ENCODE measurements at places on chromosomes 3 and 15.

DNA sequence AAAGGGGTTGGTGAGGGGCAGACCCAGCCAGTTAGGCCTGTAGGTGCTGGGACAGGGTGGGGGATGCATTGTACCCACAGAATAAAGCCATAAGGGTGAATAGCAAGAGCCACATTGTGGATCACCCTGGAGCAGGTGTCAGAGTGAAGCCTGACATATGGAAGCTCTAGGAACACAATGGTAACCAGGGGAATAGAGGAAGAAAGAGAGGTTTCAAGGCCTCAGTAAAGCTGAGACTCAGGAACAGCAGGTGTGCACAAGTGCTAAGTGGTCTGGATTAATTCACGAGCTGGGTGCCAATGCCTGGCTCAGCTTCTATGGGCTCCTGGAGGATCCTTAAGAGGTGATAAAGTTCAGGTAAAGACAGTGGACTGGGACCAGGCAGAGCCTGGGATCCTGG, 323.7 kb upstream of the CTNNB1 start:
- DNase-seq: no peak

GRCh38 chr3:42101481-42101880, 10.3 kb downstream of the TRAK1 start:
- DNase-seq: no peak

DNA sequence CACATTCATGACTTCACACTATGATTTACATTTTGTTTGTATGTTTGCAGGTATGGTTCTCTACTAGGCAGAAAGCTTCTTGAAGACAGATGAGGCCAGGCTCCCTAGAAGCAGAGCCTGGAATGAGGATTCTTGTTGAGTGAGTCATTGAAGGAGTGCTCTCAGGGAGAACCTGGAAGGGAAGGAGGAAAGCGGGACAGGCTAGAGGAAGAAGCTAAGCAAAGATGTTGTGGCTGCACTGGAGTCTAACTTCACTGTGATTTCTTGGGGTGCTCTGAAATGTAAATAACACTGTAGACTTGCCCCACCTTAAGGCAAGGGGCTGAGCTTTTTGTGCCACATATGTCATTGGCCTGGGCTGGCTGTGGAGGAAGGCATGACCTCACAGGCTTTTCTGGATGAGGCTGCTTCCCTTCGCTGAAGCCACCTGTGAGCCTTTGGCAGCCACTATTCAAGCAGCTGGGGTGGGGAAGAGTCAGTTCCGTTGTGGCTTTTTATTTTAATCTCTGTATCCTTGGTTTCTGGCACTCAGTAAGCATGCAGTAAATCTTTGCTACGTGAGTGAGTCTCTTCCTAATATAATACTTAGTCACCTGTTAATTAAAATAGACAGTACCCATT, 307.3 kb downstream of the SV2B start:
- DNase-seq: no peak

- no peak for DNase-seq
Measured at GRCh38 chr3:182331341-182331740, 462.0 kb upstream of the ATP11B start.

DNA sequence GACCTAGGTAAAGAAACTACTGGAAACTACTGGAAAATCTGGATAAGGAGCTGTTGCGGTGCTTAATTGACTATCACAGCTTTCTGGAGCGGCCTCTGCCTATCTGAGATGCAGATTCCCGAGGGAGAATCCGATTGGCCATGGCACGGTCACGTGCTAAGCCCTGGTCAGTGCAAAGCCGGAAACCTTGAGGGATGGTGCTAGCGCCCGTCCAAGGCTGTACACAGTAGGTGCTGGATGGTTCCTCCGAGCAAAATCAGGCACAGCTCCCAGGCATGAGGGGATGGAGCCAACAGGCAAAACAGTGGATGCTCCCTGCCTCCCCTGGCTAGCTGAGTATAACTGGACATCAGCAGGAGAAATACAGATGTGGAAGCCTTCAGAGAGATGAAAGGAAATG, 238.7 kb upstream of the HES1 start:
- DNase-seq: no peak

- no peak for DNase-seq
Measured at GRCh38 chr15:101781928-101782327, 21.4 kb upstream of the OR4F6 start.

- no peak for DNase-seq
Measured at GRCh38 chr3:50459785-50460184, 43.6 kb downstream of the CACNA2D2 start.

DNA sequence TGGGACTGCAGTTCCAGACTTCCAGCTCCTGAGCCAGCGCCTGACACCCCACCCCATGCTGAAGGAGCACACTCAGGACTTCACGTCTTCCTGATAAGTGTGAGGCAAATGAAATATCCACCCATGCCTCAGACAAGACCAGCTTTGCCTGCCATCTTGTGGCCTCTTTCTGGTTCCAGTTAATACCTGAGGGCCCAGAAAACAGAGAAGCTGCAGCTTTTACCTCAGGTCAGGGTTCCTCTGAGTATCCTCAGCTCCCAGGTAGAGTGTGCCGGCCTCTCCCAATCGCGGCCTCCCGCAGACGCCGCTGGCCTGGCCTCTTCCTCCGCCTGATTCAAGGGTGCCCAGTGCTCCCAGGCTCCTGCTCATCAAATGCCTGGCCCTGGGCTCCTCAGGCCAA, 5.1 kb upstream of the KLHL6 start:
- DNase-seq: no peak

GRCh38 chr3:46950650-46951241, 25.8 kb downstream of the CCDC12 start:
- DNase-seq: no peak

GRCh38 chr15:86259589-86259988, 179.9 kb downstream of the AGBL1 start:
- DNase-seq: no peak

- DNase-seq: no peak
Measured at GRCh38 chr3:37909067-37909911, 47.6 kb downstream of the CTDSPL start.

- DNase-seq: no peak
Measured at GRCh38 chr3:185558395-185558794, 6.0 kb upstream of the LIPH start.

- no peak for DNase-seq
Measured at GRCh38 chr15:80081390-80081789, 21.9 kb downstream of the ZFAND6 start.

- no peak for DNase-seq
Measured at GRCh38 chr3:97896547-97896946, 74.7 kb downstream of the CRYBG3 start.

GRCh38 chr3:140391061-140391460, 286.8 kb upstream of the TRIM42 start:
- DNase-seq: no peak

- DNase-seq: no peak
Measured at GRCh38 chr3:123305192-123305591, 103.4 kb downstream of the SEC22A start.

DNA sequence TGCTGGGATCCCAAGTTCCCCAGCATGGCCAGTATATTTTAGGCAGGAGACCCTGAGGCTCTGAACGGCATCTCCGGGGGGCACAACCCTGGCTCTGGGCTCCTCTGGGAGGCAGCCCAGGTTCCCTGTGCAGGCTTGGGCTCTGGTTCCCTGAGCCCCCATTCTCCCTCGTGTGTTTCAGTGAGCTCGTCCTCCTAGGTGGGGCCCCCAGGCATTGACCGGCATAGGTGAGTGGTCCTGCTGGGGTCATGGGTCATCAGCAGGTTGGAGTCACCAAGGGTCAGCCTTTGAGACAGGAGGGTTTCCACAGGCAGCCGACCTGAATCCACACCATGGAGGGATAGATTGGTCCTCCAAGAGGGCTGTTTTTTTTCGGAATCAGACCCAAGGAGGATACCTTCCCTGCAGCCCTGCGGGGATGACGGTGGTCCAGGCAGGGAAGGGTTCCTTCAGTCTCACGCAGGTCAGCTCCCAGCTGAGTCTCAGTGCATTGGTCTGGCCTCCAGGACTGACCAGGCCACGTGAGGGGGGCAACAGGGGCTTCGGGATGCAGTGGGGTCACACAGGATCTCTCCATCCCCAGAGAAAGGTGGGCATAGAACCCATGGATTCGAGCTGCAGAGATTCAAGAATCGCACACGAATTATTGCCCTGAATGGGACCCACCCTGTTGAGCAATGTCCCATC, 226.0 kb downstream of the SNRPN start:
- no peak for DNase-seq

Data from stimulated activated CD8-positive, alpha-beta memory T cell treated with anti-CD3 and anti-CD28 coated beads, Interleukin-7, amount 100 ng/mL, for 48 hours (primary cell).